ENCODE measurements at places on chromosomes 13 and 19.

GRCh38 chr19:18493440-18494266 lies 28.2 kb downstream of the ELL start:
- DNase-seq, result no peak

DNA sequence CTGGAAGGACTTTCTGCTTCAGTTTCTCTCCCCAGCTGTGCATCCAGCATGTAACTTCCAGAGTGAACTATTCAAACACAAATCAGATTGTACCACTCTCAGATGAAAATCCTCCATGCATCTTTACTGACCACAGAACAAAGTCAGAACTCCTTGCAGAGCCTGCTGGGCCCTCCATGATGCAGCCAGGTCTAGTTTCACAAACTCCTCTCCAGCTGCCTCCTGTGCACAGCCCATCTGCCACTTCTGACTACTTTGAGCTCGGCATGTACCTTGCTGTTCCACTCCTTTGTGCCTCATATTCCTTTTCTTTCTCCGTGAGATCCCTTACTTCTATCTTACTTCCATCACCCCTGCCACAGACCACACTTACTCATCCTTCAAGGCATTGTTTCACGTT lies 31.4 kb downstream of the NALCN start:
- no peak for DNase-seq

GRCh38 chr13:69410761-69411160 lies 696.9 kb upstream of the ATXN8OS start:
- no peak for DNase-seq

DNA sequence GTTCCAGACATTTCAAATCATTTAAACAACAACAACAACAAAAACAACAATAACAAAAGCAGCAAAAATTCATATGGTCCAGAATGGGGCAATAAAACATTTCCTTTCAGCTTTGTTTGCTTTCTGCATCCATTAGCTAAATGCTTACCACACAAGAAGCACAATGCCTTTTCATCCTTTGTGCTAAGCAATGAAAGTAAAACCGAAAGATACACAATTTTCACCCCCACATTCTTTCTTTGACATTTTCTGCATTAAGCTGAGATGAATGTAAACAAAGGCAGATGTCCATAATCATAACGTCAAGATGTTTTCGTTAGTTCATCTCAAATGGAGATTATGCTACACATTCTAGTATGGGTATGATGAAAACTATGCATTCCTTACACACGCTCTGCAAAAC lies 568.5 kb downstream of the SLITRK6 start:
- no peak for DNase-seq

- no peak for DNase-seq
Measured at GRCh38 chr13:51919531-51919930, 57.8 kb downstream of the CCDC70 start.

DNA sequence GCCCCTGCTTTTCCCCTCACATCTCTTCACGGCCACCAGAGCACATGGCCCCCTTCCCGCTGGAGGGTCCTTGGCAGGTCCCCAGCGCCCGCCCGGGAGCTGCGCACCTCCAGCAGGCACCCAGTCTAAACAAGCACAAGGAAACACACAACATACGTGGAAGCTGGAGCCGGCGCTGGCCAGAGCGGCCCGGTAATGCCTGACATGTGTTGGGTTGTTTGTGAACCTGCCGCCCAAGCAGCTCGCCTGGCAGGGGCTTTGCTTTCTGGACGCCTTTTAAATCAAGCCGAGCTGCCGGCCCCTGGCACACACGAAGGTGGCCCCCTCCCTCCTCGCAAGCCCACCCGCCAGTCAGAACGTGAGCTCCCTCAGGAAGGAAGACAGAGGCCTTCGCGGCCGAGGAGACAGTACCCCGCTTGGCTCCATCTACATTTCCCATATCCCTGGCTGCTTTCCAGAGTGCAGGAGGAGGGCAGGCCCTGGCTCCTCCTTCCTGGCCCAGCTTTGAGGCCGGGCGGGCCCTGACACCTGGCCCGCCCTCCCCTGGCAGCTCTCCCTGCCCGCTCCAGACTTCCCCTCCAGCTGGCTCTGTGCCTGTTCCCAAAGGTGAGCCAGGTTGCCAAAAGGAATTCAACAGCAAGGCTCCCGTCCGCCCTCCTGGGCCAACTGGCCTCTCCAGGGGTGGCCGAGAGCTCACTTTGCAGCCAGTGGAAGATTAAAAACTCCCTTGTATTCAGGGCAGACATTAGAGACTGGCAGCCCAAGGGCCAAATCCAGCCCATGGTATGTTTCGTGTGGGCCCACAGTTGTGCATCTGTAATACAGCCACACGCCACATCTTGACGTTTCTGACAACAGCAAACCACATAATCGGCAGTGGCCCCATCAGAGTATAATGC lies 28.7 kb downstream of the COMP start:
- DNase-seq, result no peak

DNA sequence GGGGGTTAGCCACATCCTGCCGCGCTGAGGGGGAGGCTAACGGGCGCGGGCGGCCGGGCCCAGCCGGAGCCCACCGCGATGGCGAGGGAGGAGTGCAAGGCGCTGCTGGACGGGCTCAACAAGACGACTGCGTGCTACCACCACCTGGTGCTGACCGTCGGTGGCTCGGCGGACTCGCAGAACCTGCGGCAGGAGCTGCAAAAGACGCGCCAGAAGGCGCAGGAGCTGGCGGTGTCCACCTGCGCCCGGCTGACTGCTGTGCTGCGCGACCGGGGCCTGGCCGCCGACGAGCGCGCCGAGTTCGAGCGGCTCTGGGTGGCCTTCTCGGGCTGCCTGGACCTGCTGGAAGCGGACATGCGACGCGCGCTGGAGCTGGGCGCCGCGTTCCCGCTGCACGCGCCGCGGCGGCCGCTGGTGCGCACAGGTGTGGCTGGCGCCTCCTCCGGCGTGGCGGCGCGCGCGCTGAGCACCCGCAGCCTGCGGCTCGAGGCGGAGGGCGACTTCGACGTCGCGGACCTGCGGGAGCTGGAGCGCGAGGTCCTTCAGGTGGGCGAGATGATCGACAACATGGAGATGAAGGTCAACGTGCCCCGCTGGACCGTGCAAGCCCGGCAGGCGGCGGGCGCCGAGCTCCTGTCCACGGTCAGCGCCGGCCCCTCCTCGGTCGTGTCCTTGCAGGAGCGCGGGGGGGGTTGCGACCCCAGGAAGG lies 692 bp downstream of the RGS9BP start:
- no peak for DNase-seq

DNA sequence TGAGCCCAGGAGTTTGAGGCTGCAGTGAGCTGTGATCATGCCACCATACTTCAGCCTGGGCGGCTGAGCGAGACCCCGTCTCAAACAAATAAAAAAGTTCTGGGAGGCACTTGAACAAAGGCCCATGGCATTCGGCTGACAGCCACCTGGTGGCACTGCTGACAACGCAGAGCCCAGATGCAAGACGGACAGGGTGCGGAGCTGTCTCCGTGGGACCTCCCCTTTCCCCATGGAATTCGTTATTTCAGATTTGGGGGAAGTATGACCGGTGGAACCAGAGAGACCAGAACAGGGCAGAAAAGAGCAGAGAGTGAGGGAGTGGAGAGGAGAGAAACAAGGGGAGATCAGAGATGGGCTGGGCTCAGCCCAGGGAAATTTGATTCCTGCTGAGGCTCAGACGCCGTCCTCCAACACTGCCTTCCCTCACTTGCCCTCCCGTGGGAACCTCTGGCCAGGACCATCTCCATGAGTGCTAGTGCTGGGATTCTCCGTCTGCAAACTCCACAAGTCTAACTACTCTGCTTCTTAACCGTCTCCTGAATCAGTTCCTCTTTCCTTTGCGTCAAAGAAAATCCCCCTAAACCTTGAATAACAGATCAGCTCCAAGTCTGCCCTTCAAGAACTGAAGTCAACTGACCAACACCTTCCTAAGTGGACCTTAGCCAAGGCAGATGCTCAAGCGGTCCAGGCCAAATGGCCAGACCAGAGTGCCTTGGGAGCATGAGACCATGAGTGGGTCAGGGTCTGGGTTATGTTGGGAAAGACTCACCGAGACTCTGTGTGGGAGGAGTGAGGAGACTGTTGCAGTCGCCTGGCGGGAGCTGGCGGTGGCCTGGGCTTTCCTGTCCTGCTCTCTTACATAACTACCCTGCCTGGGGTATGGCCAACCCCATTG lies 11.9 kb upstream of the ATF5 start:
- DNase-seq, result no peak

DNA sequence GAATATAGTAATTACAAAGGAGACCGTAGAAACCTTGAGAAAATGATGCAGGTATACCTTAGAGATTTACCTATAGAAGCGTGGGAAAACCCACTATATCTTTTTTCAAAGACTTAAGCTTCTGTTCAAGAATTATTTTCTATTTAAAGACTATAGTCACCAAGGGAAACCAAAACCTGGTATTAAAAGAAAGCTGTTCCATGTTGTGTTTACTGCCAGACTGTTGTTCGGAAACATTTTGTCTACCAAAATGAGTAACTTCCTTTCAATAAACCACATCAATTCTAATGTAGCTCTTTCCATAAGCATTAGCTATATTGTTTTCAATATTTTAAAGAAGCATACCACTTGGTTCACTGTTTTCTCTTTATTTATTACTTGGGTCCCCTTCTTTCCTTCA lies 182.9 kb upstream of the SLITRK6 start:
- DNase-seq, result no peak

GRCh38 chr19:15154002-15154612 lies 46.7 kb downstream of the NOTCH3 start:
- DNase-seq, result no peak

DNA sequence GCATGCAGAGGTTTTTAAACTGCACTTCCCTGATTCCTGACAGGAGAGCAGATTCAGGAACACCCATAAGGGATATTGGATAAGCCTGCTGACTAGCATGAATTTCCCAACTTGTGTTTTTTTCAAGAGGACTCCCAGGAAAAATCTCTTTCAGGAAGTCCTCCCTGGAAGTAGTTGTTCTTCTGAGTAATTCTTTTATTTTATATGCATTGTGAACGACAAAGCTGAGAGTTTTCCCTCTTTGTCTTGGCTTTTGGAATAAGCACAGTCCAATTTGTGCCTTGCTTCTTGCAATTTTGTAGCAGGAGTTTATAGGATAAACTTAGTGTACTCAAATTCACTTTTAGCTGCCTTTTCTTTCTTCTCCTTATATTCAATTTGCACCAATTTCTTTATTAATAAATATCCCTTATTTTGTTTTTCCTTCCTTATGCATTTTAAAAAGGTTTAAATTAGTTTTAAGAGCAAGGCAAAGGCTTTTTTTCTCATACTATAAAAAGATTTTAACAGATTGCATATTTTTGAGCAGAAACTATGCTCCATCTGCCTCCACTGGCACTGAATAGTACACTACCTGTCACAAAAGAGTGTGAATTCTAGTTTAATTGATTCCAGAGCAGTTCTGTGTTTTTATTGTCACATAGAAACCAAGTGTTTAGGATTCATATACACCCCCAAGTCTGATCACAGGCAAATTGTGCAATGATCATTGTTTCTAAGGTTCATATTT lies 543.3 kb upstream of the SPRY2 start:
- no peak for DNase-seq

DNA sequence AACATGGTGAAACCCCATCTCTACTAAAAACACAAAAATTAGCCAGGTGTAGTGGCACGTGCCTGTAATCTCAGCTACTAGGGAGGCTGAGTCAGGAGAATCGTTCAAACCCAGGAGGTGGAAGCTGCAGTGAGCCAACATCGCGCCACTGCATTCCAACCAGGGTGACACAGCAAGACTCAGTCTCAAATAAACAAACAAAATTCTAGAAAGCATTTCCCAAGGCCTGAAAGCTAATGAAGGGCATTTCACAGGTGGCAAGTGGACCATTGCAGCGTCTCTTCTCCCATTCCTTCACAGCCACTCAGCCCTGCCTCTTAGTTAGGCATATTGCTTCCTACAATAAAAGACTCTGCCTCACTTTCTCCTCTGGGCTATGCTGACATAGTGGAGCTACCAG lies 13.5 kb upstream of the RXFP2 start:
- no peak for DNase-seq

DNA sequence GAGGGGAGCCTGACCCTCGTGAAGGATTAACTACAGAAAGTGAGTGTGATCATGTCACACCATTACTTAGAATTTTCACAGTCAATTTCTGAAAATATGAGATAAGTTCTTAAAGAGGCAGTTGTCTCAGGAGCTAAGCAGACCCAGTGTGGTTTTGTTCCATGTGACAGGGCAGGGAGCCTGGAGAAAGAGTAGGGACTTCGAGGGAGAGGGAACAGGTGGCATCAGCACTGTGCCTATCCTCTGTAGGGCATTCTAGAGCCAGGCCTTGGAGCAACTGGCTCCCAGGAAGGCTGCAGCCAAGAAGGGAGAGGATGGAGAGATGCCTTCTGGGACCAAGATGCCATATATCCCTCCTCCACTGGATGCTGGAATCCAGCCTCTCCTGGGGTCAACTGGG lies 183.0 kb downstream of the TSHZ3 start:
- no peak for DNase-seq

GRCh38 chr13:77417897-77418296 lies 91.0 kb upstream of the MYCBP2 start:
- no peak for DNase-seq

GRCh38 chr13:44818428-44818827 lies 170.8 kb downstream of the NUFIP1 start:
- DNase-seq, result no peak

DNA sequence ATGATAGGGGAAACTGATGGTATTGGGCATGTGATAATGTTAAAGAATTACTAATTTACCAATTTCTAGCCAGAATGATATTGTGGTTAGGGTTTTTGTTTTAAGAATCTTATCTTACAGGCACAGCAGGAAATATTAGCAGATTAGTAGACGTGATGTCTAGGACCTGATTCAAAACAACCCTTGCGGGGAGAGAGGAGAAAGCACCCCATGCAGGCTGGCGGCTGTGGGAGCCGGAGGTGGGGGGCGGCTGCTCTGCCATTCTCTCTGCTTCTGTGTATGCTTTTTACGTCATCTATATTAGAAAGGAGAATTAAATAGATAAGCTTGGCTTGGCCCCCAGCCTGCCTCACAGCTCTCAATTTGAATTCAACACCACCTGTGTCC lies 41.5 kb downstream of the MLLT1 start:
- no peak for DNase-seq

DNA sequence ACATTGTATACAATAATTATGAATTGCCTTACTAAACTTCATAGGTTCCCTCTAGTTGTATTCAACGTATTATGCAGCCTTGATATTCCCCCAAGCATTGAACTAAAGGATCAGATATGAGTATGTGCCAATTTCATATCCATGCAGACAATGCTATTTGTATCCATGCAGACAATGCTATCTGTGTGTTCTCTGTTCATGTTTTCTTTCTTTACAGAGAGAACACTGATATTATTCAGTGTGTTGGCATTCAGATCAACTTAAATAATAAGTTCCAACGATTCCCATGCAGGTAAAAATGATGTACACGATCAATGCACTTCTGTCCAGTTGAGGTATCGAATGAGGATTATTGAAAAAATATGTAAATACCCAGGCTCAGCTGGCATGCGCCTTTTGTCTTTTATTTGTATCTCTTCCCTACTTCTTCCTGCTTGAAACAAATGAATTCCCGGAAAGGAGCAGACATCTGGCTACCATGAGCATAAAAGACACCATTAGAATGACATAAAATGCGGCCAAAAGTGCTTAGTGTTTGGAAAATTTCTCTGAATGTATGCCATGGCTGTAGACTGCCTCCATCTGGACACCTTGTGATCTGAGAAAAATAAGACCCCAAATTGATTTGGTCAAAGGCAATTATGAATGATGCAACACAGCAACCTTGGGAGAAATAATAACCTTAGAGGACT lies 731.5 kb downstream of the SLITRK1 start:
- no peak for DNase-seq

GRCh38 chr19:6677495-6677882 lies 7.5 kb upstream of the TNFSF14 start:
- DNase-seq, result no peak
